ENCODE measurements at places on chromosomes 7 and 10.

- H3K36me3 ChIP-seq = no peaks in the 10 kb centered on the region
- no peak overlapping the region for H3K4me3 ChIP-seq
- peaks cover 3% of the 10 kb centered on the region for H3K4me1 ChIP-seq
- no peaks in the 10 kb centered on the region for H3K27me3 ChIP-seq
- DNase-seq = no peak
- no peak overlapping the region for H3K27ac ChIP-seq
Observed at GRCh38 chr10:20593649-20594048, 303.5 kb downstream of the NEBL start.

- H3K27me3 ChIP-seq = no peaks in the 10 kb centered on the region
- no peak overlapping the region for H3K27ac ChIP-seq
- no peak for DNase-seq
- no peaks in the 10 kb centered on the region for H3K36me3 ChIP-seq
- H3K4me1 ChIP-seq = peaks cover 8% of the 10 kb centered on the region
Observed at GRCh38 chr7:80676404-80676803, 38.0 kb downstream of the CD36 start.

DNA sequence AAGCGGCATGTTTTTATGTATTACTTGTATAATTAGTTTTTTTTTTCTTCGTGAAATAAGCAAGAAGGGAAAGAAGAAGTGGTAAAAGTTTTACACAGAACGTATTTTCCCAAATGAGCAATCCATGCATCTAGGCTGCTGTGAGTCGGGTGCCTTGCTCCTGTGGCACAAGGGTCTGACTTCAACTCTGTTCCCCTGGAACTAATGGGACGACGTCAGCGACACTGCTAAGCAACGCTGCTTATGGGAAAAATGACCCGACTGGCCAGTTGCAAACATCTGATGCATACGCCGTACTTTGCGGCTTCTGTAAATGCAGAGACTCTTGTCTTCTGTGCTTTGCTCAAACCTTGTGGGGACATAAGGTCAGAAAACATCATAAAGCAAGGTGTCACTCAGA lies 66.3 kb downstream of the MPP7 start:
- no peak overlapping the region for H3K4me3 ChIP-seq
- peaks cover 11% of the 10 kb centered on the region for H3K4me1 ChIP-seq
- no peaks in the 10 kb centered on the region for H3K27me3 ChIP-seq

DNA sequence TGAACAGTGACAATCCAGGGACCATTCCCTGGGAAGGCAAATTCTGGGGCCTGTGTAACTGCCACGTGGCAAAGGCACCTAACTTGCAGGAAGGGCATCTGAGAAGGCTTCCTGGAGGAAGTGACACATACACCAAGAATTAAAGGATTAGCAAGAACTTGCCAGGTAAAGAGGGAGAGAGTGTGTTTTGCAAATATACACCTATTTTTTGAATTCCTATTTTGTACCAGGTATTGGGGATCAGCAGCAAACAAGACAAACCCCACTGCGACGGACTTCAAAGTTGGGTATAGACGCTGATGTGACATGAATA lies 206.5 kb upstream of the ZMIZ1 start:
- DNase-seq = no peak
- H3K27ac ChIP-seq = no peak overlapping the region
- no peaks in the 10 kb centered on the region for H3K4me1 ChIP-seq
- H3K4me3 ChIP-seq = no peak overlapping the region

DNA sequence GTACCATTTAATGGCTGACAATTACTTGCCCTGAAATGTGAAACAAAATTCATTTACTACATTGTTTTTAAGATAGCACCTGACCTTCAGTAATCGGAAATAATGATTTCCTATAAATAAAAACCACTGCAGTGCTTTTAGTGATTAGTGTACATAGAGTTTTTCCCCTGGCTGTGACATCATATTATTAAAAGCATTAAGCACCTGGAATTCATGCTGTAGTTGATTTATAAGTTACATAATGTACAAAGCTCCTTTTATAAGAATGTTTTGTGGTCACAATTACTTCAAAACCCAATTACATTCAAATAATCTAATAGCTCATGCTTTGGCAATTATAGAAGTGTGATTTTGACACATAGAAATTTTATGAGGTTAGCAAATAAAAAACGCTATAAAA lies 44.3 kb upstream of the EIF4H start:
- H3K27ac ChIP-seq = no peak overlapping the region
- H3K4me1 ChIP-seq = no peaks in the 10 kb centered on the region
- no peak for DNase-seq
- H3K36me3 ChIP-seq = no peaks in the 10 kb centered on the region

- no peak for DNase-seq
- no peaks in the 10 kb centered on the region for H3K27me3 ChIP-seq
- H3K4me1 ChIP-seq = no peaks in the 10 kb centered on the region
- no peak overlapping the region for H3K4me3 ChIP-seq
Observed at GRCh38 chr7:92221766-92222165, 23.9 kb downstream of the KRIT1 start.

GRCh38 chr10:5606864-5607263 lies 59.5 kb downstream of the ASB13 start:
- peaks cover 4% of the 10 kb centered on the region for H3K4me1 ChIP-seq
- DNase-seq = no peak
- H3K27ac ChIP-seq = no peak overlapping the region
- H3K27me3 ChIP-seq = peaks cover 4% of the 10 kb centered on the region
- H3K36me3 ChIP-seq = no peaks in the 10 kb centered on the region

- no peaks in the 10 kb centered on the region for H3K36me3 ChIP-seq
- peak within 1 kb of the TSS; percentile 68 for H3K27ac ChIP-seq
- peak within 1 kb of the TSS; percentile 91 for H3K4me3 ChIP-seq
Observed at GRCh38 chr7:74289018-74289658, at the start of gene CLIP2. Gene CLIP2 (plus strand): TSS chr7:74289407. CDS start chr7:74317547, 28,140 bp downstream.

- H3K27ac ChIP-seq = no peak overlapping the region
- no peaks in the 10 kb centered on the region for H3K27me3 ChIP-seq
- no peak overlapping the region for H3K4me3 ChIP-seq
- no peak for DNase-seq
- H3K4me1 ChIP-seq = peaks cover 20% of the 10 kb centered on the region
- H3K36me3 ChIP-seq = peaks cover 26% of the 10 kb centered on the region
Observed at GRCh38 chr7:127765150-127765549, 113.2 kb downstream of the SND1 start.

DNA sequence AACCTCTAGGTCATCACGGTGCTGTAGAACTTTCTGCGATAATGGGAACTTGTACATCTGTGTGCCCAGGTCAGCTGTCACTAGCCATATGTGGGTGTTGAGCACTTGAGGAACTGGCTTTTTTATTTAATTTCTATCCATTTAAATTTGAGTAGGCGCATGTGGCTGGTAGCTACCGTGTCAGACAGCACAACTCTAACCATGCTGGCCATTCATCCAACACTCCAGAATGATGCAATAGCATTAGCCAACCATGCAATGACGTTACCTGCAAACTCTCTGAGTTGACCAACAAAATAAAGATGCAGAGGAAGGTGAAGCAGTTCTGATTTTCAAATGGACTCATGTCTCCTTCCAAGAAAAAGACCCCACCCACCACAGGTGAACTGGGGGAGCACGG lies 24.4 kb upstream of the CHST15 start:
- H3K27me3 ChIP-seq = no peaks in the 10 kb centered on the region
- no peak for DNase-seq
- no peak overlapping the region for H3K4me3 ChIP-seq
- H3K4me1 ChIP-seq = no peaks in the 10 kb centered on the region
- no peaks in the 10 kb centered on the region for H3K36me3 ChIP-seq
- H3K27ac ChIP-seq = no peak overlapping the region

- H3K4me3 ChIP-seq = no peak overlapping the region
- peaks cover 2% of the 10 kb centered on the region for H3K27me3 ChIP-seq
- no peak for DNase-seq
- no peaks in the 10 kb centered on the region for H3K4me1 ChIP-seq
Observed at GRCh38 chr7:42753811-42754363, 158.0 kb downstream of the C7orf25 start.

DNA sequence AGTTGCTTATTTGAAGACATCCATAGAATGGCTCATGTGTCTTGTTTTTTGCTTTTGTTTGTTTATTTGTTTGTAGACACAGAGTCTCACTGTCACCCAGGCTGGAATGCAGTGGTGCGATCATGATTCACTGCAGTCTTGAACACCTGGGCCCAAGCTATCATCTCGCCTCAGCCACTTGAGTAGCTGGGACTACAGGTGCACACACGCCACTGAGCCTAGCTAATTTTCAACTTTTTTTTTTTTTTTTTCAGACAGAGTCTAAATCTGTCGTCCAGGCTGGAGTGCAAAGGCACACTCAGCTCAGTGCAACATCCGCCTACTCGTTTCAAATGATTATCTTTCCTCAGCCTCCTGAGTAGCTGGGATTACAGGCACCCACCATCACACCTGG lies 83.3 kb upstream of the KLF6 start:
- H3K4me3 ChIP-seq = no peak overlapping the region
- no peaks in the 10 kb centered on the region for H3K36me3 ChIP-seq
- peaks cover 6% of the 10 kb centered on the region for H3K4me1 ChIP-seq
- no peak for DNase-seq

DNA sequence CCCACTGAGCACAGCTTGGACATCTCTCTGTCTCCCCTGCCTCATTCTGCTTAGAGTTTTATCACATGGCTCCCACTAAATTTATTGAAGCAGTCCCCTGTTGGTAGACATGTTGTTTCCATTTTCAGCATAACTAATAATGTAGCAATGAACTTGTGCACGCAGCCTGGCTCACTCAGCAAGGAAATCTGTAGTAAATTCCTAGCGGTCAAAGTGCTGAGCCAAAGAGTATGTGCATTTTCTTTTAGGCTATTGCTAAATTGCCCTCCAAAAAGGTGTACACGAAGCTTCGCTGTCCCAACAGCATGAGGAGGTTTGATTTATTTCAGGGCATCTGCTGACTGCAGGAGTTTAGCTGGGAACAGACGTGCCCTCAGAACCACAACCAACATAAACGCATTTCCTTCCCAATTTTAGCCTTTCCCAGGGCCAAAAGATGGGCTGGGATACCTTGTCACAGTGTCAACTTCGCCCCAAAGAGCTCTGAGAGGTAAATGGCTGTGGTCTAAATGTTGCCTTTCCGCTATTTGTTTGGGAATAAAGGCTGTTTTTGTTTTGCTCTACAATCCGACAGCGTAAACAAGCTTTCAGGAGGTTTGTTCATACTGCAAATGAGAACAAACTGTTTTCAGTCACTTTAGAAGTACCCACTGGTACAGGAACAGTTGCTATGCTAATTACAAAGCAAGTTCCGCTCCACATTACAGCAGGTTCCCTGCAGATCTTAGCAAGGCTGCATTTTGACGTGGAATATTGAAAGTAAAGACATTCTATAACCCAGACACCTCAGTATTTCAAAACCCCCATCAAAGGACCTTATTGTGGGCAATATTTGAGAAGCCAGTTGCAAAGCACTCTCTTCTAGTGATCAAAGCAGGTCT lies 16.8 kb downstream of the VSIR start:
- H3K4me3 ChIP-seq = peak overlapping the region; percentile 86
- H3K27me3 ChIP-seq = no peaks in the 10 kb centered on the region
- DNase-seq = peak; percentile 85
- H3K36me3 ChIP-seq = no peaks in the 10 kb centered on the region
- H3K27ac ChIP-seq = peak overlapping the region; percentile 99
- peaks cover 94% of the 10 kb centered on the region for H3K4me1 ChIP-seq

- peaks cover 20% of the 10 kb centered on the region for H3K36me3 ChIP-seq
- no peak for DNase-seq
- H3K27ac ChIP-seq = peak overlapping the region; percentile 95
- H3K4me1 ChIP-seq = peaks cover 18% of the 10 kb centered on the region
- H3K4me3 ChIP-seq = peak overlapping the region; percentile 95
- H3K27me3 ChIP-seq = no peaks in the 10 kb centered on the region
Observed at GRCh38 chr7:5526100-5526905, 102.7 kb upstream of the TNRC18 start.
